ENCODE measurements at places on chromosomes 1 and 21.

DNA sequence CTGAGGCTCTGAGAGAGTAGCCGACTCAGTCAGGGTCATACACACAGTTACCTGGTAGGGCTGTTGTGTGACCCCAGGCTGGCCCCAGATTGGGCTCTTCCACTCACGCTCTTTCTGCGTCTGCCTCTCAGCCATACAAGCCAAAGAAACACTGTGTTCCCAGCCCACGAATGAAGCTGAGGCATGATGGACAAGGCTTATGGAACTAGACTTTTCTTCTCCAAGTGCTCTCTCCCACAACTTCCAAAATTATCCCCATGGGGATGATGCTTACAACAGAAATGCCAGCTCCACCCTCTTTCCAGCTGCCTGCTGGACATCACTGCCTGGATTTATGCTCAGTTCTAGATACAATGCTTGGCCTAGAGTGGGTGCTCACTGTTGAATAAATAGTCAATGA lies 102.8 kb upstream of the JUN start:
- no peak for DNase-seq

- DNase-seq: no peak
Observed at GRCh38 chr1:180563026-180563827, 4.5 kb downstream of the OVAAL start.

GRCh38 chr21:32018381-32018780 lies 145.6 kb downstream of the HUNK start:
- DNase-seq: no peak

DNA sequence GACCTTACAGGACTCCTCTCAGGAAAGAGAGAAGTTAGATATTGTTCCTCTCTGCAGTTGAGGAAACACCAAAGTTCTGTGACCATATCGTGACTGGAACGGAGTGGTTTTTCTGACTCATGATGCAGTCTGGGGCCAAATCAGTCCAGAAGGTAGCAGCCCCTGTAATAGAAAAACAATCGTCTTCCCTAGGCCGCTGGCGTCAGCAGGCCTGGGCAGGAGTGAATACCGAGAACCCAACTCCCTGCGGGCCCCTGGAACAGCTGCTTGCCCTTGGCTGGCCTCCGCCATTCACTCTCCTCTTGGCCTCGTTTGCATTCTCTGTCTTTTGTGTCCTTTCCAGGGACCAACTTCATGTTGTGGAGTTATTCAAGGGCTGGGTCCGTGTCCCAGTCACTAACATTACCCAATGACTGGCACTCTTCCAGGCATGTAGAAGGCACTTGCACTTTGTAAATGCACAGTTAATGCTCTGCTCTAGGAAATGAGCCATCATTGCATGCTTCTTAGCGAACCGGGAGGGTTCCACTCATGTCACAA lies 10.9 kb upstream of the CD101 start:
- no peak for DNase-seq

Data from CD4-positive, alpha-beta memory T cell (primary cell).